NCI-H446 (cell line): ENCODE measurements at places on chromosomes 3 and 15.

DNA sequence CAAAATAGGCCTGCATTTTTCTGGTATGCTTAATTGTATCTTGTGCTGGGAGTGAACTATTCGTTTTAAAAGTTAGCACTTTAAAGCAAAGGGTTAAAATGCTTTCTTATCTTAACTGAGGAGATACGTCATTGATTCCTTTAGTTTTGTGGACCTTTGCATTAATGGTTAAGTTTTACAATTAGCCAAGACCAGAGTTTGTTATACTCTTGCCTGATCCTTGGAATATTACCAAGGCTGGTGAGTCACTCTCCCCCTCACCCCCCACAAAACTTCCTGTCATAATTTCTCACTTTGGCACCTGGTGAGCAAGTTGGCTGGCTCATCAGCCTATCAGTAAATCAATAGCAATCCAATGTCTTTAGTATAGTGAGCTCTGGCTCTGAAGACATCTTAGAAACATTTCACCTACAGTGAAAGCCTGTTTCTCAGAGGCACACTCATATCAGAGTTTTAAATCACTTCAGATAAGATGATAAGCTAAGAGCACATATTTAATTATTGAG, 26.7 kb downstream of the SLC2A2 start:
- DNase-seq: peak; percentile 70

DNA sequence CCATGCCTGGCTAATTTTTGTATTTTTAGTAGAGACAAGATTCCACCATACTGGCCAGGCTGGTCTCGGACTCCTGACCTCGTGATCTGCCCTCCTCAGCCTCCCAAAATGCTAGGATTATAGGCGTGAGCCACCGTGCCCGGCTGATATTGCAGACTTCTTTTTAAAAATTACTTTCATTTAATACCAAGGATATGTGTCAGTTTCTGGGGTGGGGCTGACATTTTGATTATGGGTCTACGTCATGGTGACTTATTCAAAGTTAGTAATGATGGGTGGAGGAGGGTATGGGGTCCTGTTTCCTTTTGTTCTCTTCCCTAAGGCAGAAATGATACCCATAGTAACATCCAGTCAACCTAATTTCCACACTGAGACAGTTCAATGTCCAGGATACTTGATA, 34.7 kb downstream of the GBE1 start:
- DNase-seq: no peak

GRCh38 chr3:41033956-41034519, 165.3 kb upstream of the CTNNB1 start:
- no peak for DNase-seq

- no peak for DNase-seq
Measured at GRCh38 chr15:95024351-95024750, 793.0 kb downstream of the MCTP2 start.

GRCh38 chr3:170368921-170369320, 11.4 kb downstream of the SKIL start:
- no peak for DNase-seq

DNA sequence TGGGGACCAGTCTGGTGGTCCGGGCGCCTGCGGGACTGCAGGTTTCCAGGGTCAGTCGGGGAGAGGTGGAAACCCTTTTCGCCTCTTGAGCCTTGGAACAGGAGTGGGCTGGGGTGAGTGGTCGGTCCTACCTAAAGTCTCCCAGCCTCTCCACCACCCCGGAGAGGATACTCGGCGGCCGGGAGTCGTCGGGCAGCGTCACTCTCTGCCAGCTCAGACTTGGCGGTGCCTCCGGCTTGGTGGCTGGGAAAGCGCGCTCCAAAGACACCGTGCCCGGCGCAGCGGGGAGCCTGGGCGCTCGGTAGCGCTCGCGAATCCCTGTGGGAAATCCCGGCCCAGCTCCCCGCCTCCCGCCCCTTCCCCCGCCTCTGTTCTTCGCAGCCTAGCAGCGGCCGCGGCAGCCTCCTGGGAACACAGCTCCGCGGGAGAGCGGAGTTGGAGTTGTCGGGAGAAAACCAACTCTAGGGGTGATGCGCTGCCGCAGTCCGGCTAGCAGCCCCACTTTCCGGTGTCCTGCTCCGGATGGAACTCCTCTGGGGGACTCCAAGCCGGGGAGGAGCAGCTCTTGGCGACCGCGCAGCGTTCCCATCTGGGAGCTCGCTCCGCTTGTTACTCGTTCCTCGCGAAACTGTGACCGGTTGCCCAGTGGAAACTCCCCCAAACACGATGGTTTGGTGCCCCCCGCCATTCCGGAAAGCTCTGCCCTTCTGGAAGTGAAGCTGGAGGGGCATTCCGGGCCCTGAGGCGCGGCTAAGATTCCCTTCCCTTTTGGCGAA, 1.4 kb downstream of the EPHB1 start:
- DNase-seq: no peak

- no peak for DNase-seq
Measured at GRCh38 chr15:32843219-32843815, 125.5 kb downstream of the GREM1 start.

GRCh38 chr3:134186391-134186790, 64.3 kb downstream of the RYK start:
- DNase-seq: no peak

GRCh38 chr3:128573707-128574162, 76.9 kb downstream of the RPN1 start:
- DNase-seq: no peak

GRCh38 chr3:114496021-114496434, 202.2 kb downstream of the TIGIT start:
- DNase-seq: peak; percentile 77

- DNase-seq: no peak
Measured at GRCh38 chr3:22506871-22507270, 696.3 kb upstream of the UBE2E2 start.

DNA sequence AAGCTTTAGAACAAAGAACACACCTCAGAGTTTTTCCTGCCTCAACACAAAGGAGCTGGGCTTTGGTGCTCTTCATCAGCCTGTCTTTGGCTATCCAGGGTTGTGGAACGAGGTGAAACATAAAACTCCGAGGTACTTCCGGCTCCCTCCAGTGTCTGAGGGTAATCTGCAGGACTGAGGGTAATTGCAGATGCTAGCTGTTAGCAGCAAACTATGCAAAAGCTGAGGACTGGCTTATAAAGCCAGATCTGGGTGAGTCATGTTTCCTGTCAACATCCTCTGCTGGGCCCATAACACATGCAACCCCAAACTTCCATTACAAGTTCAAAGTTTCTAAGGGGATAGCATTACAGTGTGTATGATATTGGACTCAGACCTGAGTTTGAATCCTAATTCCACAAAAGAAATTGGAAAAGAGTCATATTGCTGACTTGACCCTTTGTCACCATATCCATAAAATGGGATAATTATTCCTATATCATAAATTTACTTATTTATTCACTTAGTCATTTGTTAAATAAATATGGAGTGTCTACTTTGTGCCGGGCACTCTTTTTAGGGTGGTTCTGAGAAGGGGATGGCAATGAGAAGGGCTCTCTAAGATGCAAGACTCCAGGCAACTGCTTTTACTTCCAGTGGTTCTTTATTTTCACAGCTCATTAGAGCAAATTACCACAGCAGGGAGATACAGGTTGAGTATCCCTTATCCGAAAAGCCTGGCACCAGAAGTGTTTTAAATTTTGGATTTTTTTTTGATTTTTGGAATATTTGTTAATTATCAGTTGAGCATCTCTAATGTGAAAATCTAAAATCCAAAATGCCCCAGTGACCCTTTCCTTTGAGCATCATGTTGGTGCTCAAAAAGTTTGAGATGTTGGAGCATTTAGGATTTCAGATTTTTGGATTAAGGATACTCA, 9.5 kb upstream of the TRIM69 start:
- DNase-seq: no peak

- no peak for DNase-seq
Measured at GRCh38 chr15:44670087-44670950, 6.9 kb upstream of the SPG11 start.

DNA sequence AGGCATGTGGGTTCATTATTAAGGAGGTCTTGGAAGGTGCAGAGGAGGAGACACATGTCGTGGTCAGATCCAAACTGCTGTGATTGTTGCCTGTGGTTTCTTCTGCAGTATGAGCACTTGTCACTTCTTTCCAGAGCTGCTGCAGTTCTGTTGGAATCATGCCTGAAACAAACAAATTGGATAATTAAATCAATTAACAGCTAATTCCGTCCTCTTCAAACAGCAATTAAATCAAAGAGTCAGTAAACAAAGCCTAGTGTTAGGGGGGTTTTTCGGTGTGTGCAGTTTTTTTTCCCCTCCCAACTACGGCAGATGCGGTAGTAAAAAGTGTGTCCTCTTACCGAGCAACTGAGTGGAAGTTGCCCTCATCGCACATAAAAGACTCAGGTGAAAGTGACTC, 542.2 kb downstream of the FOXP1 start:
- no peak for DNase-seq

DNA sequence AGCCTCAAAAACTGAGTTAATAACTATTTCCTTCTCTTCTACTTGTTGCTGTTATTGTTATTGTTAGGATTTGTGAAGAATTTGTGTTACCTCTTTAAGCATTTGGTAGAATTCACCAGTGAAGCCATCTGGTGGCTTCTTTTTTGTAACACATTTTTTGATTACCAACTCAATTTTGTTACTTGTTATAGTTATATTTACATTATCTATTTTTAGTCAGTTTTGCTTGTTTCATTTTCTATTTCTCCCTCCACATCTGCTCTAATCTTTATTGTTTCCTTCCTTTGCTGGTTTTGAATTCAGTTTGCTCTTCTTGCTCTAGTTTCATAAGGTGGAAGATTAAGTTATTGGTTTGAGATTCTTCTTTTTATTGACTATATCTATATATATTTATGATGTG, 3.7 kb upstream of the SLC9C1 start:
- no peak for DNase-seq

- DNase-seq: no peak
Measured at GRCh38 chr3:5138214-5138981, 16.3 kb downstream of the ARL8B start.

- DNase-seq: no peak
Measured at GRCh38 chr3:127151251-127151564, 41.7 kb upstream of the PRR23E start.

GRCh38 chr15:91072161-91072560, 27.9 kb upstream of the SV2B start:
- DNase-seq: no peak

- DNase-seq: no peak
Measured at GRCh38 chr3:88707837-88708236, 399.6 kb upstream of the EPHA3 start.

DNA sequence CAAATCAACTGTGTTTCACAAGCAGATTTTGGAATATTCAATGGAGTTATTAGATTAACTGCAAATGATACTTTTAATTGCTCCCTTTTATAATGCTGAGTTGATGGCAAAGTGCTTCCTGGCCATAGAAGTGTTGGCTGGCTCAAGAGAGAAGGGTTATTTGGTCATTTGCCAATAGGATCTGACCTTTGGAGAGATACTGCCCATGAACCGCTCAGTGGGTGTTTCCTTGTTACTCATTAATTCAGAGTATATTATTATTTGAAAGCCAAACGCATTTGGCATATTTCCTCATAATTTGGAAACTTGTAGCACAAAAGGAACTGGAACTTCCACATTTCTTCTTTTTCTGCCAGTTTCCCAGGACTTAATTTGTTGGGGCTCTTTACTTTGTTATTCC, 234.7 kb downstream of the CDIN1 start:
- DNase-seq: peak; percentile 5

DNA sequence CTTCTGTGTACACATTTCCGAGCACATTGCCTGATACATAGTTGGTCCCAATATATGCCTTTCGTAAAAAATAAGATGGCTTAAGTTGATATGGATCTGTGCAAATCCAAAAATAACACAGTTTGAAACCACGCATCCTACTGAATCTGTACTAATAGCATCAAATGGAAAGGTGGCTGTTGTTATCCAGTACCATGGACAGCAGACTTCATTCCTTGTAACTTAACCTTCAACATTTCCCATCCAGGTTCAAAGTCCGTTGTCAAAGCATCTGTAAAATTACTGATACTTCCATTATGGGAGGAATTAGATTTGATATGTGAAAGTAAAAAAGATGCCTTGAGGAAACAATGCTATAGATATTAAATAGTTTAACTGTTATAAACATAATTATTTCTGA, 65.5 kb upstream of the C3orf49 start:
- DNase-seq: no peak

- no peak for DNase-seq
Measured at GRCh38 chr15:83039206-83039605, 27.8 kb upstream of the C15orf40 start.

DNA sequence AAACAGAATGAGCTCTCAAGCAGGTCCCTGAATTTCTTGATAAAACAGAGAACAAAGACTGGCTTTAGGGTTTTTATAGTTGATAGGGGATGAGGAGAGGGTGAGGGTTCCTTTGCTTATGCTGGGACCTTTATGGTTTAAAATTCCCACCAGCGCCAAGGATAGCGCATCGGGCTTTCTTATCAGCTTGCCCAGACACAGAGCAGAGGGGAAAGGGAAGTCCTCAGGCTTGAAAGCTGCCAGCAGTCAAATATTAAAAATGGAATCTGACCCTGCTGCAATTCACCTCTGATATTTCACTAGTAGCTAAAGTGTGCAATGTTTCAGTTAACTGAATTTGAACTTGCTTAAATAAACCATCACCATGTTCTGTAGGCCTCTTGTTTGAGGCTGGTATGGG, 55.0 kb upstream of the EPHA3 start:
- no peak for DNase-seq

- no peak for DNase-seq
Measured at GRCh38 chr3:49470714-49471420, 800 bp downstream of the DAG1 start.

DNA sequence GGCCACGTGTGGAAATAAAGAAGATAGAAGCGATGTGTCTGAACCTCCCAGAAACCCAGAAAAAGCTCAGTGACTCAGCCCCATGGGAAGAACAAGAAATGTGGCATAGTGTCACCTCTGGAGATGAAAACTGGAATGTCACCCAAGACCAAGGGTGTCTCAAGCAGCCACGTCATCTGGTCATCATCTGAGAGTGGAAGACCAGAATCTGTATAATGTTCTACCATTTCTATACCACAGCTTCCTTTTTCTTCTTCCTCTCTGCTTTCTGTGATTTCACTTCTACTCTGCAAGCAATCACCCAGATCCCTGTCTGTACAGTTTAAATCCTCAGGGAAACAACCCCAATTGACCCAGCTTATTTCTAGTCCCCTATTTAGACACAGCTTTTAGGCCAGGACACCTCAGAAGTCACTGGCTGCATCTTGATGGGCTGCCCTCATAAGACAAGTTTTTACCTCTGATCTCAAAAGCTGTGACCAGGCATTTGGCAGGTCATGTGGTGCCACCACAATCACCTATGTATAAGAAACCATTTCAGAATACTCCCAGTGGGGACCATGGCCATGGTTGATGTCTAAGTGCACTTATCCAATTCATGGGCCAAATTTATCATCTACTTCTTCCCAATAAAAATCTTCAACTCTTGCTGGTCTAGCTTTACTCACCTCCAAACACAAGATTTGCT, 278.5 kb upstream of the UMPS start:
- no peak for DNase-seq

GRCh38 chr3:49257187-49257586, 19.8 kb downstream of the C3orf62 start:
- no peak for DNase-seq

- no peak for DNase-seq
Measured at GRCh38 chr3:74535281-74535680, 79.2 kb downstream of the CNTN3 start.
